ENCODE measurements at places on chromosomes 6 and 20. TPM values are rescaled to one million over a fixed set of nuclear protein-coding genes. Genes with fewer than 3 reads are reported as not detected.

KCNK15 gene
- total RNA-seq, result not detected

PIGT gene
- total RNA-seq, result 39.5 TPM

DNA sequence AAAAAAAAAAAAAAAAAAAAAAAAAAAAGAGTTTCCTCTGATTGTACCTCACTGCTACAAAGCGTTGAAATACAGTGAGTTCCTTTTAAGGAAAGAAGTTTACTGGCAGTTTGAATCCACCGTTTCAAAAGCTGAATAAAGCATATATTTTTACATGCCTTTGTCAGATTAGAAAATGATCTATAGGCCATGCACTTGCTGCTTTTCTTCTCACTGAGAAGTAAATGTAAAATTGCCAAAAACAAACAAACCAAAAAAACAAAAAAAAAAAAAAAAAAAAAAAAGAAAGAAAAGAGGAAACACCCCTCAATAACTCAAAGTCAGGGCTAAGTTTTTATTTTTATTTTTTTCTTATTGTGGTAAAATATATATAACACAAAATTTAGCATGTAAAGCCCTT, 81.9 kb downstream of the LYRM4 start:
- no peak for DNase-seq
- no peak overlapping the region for H3K27ac ChIP-seq
- H3K4me1 ChIP-seq, result peaks cover 23% of the 10 kb centered on the region
- H3K36me3 ChIP-seq, result no peaks in the 10 kb centered on the region
- H3K27me3 ChIP-seq, result no peaks in the 10 kb centered on the region
- no peak overlapping the region for H3K4me3 ChIP-seq

GNAS-AS1 gene
- total RNA-seq, result 1.6 TPM

GRCh38 chr20:59577037-59577808, 27.1 kb upstream of the PHACTR3 start:
- no peak overlapping the region for H3K4me3 ChIP-seq
- H3K27ac ChIP-seq, result no peak overlapping the region
- H3K27me3 ChIP-seq, result peaks cover 3% of the 10 kb centered on the region
- H3K4me1 ChIP-seq, result no peaks in the 10 kb centered on the region
